ENCODE measurements at places on chromosomes 6 and 20. TPM values are rescaled to one million over a fixed set of nuclear protein-coding genes. Genes with fewer than 3 reads are reported as not detected.
A peak's percentile ranks its signal among the peaks of the same experiment; 100 is the strongest.

The FAM217A gene
- total RNA-seq: not detected

The PDE7B gene
- total RNA-seq: 10.7 TPM

DNA sequence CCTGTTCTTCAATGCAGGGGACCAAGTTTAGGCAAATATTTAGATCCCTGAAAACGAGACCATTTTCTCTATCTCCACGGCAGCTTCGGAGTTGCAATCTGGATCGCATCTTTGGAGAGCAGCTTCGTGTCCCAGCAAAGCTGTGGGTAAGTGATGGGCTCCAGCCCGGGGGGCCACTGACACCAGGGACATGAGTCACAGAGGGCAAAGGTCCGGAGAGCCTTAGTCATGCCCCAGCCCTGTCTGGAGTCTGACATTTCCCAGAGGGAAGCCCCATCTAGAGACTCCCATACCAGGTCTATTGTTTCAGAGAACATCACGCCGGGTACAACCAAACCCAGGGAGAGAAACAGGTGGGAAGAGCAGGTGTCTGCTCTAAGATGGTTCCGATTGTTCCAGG is 95.9 kb downstream of the NFATC2 start:
- DNase-seq: no peak

GRCh38 chr20:62055106-62055861 is 10.4 kb downstream of the TAF4 start:
- DNase-seq: no peak

The POM121L2 gene
- not detected for total RNA-seq

- DNase-seq: no peak
Measured at GRCh38 chr6:3723966-3724365, 27.5 kb downstream of the PXDC1 start.

- DNase-seq: no peak
Measured at GRCh38 chr20:25399037-25399430, 8.4 kb upstream of the ABHD12 start.

The NRN1 gene
- 3.0 TPM for total RNA-seq

DNA sequence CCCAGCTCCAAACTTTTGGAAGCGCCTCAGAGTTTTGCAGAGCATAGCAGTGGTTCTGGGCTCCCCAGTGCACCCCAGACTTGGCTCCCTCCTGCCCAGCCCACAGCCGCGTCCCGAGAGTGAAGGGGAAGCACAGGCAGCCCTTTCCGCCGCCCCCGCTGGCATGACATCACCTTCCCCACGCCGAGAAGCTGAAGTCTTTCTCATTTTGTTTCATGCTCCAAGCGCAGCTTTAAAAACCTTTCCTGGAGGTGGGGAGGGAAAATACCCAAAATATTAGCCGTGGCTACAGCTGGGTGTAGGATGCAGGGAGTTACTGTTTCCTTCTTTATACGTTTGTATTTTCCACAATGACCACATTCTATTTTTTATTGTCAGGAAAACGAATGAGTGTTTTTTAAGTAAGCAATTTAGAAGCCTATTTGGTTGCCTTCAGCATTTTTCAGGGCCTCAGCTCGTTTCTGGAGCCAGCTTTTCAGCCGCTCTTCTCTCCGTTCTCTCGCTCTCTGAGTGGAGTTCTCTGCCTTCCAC is 72.9 kb downstream of the SNX5 start:
- DNase-seq: peak; percentile 33

GRCh38 chr20:44642203-44643153 is 9.0 kb downstream of the ADA start:
- DNase-seq: no peak

DNA sequence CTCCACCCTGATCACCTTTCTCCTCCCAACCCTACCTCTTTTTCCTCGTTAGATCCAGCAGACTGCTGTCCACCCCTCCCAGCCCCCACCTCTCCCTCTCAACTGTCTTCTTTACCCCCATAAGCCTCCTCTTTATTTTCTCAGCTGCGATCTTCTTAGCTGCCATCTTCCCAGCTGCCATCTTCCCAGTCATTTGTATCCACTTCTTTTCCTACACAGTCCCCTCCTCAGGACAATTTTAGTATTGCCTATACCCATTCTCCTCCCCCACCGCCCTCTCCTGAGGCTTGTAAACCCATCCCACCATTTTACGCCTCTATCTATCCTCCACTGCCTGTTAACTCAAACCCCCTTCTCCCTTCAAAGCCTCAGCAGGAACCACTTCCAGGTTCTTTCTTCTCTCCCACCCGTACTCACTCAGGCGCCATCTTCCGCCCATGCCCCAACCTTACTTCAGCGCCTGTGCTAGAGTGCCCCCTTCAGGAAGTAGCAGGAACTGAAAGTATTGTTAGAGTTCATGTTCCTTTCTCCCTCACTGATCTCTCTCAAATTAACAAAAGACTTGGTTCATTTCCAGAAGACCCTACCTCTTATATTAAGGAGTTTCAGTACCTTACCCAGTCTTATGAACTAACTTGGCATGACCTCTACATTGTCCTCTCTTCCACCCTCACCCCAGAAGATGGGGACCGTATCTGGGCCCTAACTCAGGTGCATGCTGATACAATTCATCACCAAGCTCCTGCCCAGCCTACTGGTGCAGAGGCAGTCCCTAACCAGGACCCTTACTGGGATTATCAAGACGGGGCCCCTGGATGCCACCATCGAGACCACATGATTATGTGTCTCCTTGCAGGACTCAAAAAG is 236.0 kb downstream of the ADGRG6 start:
- no peak for DNase-seq

The LCA5 gene
- total RNA-seq: 0.17 TPM

The EPPIN gene
- total RNA-seq: not detected
